ENCODE measurements at places on chromosomes 2 and 18.

GRCh38 chr2:46229134-46230063, 67.8 kb upstream of the EPAS1 start:
- DNase-seq, result peak; percentile 63

- peak; percentile 27 for DNase-seq
Observed at GRCh38 chr18:21672521-21673267, 31.9 kb downstream of the ABHD3 start.

DNA sequence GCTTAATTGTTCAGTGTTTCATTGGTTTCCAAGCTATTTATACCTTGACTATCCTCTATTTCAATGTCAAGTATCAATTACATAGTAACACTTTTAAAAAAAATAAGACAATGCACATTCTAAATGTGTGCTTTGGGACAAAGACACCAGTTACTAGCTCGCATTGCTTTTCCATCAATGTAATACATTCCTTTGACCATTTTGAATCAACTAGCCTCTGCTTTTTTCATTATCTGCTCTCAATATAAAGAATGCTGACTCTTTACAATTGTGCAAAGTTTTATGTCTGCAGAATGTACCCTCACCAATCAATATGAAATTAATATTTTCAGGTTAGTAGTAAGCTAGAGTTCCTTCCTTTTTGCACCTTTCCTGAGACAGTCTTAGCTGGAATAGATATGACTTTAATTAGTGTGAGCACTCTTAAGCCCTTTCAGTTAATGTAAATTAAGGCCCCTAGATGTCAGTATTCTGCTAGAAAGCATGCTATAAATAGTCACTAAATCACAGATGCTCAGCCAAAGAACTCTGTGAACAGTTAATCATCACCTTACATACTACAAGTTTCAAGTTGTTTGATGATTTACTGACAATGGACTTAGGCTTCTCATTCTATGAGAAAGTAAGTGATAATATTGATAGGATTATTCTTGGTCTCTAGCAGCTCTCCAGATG, 413.6 kb downstream of the PTH2R start:
- DNase-seq, result no peak

GRCh38 chr2:20484810-20485611, 38.1 kb downstream of the RHOB start:
- no peak for DNase-seq

DNA sequence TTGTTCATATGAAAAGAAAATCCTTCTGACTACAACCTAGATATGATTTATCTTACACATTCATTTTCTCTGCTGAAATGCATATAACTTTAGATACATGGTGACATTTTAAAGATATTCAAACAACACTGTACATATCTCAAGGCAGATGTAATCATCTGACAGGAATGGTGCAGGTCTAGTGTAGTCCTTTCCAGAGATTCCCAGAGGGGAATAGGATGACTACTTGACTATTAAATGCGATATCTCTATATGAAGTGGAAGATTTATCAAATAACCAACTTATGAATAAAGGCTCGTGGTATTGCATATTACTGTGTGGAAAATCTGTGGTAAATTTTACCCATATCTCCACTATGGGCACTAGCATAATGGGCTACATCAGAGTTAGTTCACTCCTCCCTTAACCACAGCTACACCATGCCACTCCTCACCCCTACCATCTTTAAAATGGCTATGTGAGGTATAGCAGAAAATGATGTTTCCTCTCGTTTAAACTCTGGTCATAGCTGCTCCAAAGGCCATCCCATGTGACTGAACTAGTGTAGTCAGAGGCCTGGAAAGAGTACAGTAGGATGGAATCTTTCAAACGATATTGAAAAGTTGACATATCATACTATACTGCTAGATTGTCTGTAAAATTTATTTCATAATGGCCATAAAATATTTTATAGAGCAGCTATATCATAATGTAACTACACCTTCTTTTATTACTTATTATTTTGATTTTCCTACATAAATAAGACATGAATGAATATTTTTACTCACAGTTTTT, 9.1 kb upstream of the ITPRID2 start:
- no peak for DNase-seq

DNA sequence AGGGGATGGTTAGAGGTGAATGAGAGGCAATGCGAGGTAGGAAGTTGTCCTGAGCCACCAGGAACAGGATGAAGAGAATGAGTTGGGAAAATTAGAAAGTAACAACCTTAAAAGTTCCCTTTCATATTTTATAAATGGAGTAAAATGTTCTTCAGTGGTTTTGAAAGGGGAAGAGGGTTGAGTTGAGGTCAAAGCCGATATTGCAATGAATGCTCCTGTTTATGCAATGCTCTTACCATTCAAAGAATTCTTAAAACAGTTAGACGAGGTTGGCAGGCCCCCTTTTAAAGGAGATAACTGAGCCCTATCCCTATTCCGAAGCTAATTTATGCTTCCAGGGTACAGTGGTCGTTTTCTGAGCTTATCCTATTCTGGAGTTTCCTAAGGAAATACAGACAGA, 2110.3 kb upstream of the CELF4 start:
- DNase-seq, result no peak

GRCh38 chr2:175195012-175195411, 13.5 kb upstream of the ATP5MC3 start:
- DNase-seq, result no peak

- no peak for DNase-seq
Observed at GRCh38 chr18:2883076-2883735, 36.4 kb downstream of the EMILIN2 start.

GRCh38 chr2:213475433-213475832, 191.2 kb downstream of the SPAG16 start:
- DNase-seq, result peak; percentile 23

DNA sequence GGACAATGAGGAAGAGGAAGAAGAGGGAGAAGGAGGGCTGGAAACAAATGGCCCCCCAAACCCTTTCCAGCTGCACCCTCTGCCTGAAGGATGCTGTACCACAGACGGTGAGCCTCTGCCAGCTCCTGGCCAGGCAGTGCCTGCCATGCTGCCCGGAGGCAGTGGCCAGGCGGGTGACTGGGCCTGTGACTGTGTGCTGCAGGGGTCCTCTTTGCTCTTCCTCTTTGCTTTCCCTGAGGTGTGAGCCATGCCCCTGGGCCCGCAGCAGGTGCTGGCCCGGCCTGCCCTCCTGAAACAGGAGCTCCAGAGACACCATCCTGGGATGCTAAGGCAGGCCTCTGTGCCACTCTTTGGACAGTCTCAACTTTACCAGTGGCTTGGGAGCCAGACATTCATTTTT, 28.6 kb downstream of the GREB1 start:
- DNase-seq, result no peak

- DNase-seq, result peak; percentile 14
Observed at GRCh38 chr18:48404716-48405507, 4.3 kb downstream of the ZBTB7C start.

- no peak for DNase-seq
Observed at GRCh38 chr2:66489436-66489835, 54.5 kb downstream of the MEIS1 start.

DNA sequence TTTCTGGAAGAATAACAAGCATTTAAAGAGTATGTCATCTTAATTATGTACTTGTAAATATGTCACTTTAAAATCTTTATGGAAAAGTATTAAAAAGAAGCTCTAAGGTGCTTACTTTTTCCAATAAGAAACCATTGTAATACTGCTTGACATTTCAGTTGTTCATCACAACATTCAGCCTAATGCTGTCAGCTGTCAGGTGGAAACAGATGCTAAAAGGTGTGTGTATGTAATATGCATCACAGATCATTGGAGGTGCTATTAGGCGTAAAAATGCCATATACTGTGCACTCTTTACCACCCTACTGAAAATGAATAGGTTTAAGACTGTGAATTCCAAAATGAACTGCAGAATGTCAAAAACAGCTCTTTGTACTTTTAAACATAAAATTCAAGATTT, 40.3 kb downstream of the METTL8 start:
- DNase-seq, result no peak

DNA sequence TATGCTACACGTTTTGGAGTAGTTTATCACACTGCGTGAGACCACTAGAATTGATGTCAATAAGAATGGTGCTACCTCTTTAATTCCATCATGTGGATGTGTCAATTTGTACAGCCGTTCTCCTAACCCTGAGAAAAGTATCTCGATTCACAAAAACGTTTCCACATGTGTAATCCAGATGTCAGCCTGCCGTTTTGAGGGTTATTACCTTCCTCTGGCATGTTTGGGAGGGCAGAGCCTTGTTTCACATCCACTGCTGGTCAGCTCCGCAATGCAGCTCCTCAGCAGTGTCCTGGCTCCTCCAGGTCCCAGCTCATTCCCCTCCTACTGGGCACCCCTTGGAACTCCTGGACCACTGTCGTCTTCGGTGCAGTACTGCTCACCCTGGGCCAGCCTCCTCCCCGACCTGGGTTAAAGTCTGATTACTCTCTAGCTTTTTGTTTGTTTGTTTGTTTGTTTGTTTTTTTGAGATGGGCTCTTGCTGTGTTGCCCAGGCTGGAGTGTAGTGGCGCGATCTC, 34.6 kb downstream of the COPS7B start:
- DNase-seq, result no peak

DNA sequence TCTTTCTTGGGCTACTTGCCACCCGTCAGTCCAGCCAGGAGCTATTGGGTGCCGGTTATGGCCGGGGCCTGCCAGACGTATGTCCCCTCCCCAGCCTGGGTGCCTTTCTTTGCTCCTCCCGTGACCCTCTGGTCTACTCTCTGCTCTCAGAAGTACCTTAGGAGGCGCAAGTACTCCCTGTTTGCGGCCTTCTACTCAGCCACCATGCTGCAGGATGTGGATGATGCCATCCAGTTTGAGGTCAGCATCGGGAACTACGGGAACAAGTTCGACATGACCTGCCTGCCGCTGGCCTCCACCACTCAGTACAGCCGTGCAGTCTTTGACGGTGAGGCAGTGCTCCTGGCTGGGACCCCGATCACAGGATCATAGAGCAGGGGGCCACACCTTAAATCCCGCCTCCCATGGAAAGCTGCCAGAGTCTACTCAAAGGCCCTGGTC, 99.5 kb downstream of the DYSF start:
- no peak for DNase-seq

- no peak for DNase-seq
Observed at GRCh38 chr2:22167256-22167655, 1043.5 kb downstream of the TDRD15 start.

- DNase-seq, result no peak
Observed at GRCh38 chr2:161596148-161596547, 28.1 kb upstream of the SLC4A10 start.

GRCh38 chr2:180573951-180574350, 406.5 kb upstream of the UBE2E3 start:
- DNase-seq, result peak; percentile 30

DNA sequence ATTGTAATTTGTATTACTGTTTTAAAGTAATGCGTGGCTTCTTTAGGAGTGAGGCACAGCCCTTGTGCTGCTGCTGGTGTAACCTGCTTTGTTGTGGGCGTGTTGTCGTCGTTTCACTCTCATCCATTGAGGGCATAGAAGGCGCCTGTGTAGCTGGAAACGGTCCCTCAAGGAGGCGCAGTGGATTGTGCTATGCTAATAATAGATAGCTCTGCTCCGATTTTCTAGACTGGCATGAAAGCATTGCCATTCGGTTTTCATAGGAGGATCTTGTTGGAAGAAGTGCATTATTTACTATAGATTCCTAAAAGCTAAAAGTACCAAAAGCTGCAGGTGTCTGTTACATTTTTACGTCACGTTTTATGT, 17.9 kb downstream of the RAB12 start:
- no peak for DNase-seq

DNA sequence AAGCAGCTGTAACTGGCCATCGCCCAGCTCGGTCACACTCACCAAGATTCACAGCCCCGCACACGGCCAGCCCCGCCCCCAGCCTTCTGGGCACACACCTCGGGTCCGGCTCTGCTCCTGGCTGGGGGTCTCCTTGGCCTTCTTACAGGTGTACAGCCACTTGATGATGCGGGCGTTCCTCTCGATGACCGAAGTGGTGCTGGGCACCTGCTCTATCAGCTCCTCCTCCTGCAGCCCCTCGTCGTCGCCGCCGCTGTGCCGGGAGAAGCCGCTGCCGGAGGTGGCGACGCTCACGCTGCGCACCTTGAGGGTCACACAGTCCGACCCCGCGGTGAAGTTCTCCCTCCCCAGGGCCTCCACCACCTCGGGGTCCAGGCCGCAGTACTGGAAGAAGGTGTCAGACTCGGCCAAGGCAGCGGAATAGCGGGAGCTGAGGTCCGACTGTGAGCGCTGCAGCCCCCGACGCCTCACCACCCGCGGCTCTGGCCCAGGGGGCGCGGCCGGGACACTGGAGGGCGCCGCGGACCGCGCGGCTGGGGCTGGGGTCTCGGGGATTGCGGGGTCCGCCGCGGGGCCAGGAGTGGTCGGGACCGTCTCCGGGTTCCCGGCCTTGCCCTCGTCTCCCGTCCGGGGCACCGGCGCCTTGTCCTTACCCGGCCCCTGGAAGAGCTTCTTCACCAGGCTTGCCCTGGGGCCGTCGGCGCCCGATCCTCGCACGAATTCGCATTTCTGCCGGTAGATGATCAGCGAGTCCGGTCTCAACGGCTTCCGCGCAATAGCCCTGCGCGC, 769 bp downstream of the FAM110C start:
- no peak for DNase-seq

GRCh38 chr2:165952741-165953211, 800 bp downstream of the TTC21B start:
- peak; percentile 18 for DNase-seq

DNA sequence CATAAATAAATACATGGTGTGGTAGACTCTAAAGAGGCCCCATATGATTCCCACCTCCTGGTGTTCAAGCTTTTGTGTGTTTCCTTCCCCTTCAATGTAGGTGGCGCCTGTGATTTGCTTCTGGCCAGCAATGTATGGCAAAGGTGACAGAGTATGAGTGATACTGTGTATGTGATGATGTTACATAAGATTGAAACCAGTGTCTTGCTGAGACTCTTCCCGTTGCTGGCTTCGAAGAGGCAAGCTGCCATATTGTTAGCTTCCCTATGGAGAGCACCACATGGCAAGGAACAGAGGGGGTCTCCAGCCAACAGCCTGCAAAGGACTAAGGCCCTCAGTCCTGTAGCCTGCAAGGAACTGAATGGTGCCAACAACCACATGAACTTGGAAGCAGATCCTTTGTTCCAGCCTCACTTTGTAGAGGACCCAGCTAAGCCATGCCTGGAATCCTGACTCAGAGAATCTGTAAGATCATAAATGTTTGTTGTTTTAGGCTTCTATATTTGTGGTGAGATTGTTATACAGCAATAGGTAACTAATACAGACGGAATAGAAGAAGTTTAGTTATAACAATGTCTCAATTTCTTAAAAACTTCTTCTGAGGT, 1.7 kb upstream of the SMAD4 start:
- no peak for DNase-seq

GRCh38 chr2:145751155-145751554, 1231.2 kb upstream of the ZEB2 start:
- peak; percentile 23 for DNase-seq

- no peak for DNase-seq
Observed at GRCh38 chr2:241295326-241296095, 20.0 kb downstream of the HDLBP start.
